ENCODE measurements at places on chromosomes 3 and 15. TPM values are rescaled to one million over a fixed set of nuclear protein-coding genes. Genes with fewer than 3 reads are reported as not detected.

- no peak for DNase-seq
Observed at GRCh38 chr3:75171630-75172230, 492.4 kb upstream of the FRG2C start.

- no peak for DNase-seq
Observed at GRCh38 chr3:3101660-3102458, 8.3 kb downstream of the IL5RA start.

DNA sequence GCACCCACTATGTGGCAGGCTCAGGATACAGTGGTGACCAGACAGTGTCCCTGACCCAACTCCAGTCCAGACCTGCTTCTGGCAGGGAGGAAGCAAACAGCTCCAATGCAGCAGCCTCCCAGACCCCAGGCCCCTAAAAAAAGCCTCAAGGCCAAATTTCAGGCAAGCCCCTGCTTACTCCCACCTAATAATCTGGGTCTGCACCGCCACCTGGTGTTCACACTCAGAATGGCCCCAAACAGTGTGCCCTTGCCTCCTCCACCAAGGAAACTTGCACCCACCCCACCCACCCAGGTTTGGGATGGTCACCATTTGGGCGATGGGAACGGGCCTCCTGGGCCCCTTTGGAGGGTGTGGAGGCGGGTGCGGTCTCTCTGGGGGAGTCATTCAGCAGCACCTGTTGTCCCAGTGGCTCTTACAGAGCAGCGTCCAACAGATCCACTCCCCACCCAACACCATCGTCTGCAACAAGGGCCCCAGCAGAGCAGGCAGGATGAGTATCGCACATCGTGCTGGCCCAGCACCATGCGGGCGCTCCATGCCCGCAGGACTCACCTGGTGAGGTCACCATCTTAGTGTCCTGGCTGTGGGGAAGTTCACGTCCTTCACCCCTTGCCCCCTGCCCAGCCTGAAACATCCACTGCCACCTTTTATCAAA is 17.3 kb downstream of the C3orf18 start:
- DNase-seq: peak; percentile 72

DNA sequence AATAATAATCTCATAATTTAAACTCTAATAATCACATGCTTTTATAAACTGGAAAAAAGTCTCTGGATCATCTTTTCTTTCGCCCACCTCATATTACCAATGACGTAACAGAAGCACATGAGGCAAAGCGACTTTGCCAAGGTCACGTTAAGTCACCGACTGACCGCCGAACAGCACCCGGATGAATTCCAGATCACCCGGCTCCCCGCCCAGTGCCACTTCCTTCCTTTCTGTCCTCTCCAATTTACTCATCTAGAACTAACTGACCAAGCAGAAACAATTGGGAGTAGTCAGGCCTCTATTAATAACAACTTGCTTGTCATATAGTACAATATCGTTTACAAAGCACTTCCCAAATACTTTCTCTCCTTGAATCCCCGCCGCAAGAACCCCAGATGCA is 21.1 kb downstream of the FGF12 start:
- no peak for DNase-seq

- no peak for DNase-seq
Observed at GRCh38 chr3:39011191-39011736, 40.5 kb downstream of the SCN11A start.

DNA sequence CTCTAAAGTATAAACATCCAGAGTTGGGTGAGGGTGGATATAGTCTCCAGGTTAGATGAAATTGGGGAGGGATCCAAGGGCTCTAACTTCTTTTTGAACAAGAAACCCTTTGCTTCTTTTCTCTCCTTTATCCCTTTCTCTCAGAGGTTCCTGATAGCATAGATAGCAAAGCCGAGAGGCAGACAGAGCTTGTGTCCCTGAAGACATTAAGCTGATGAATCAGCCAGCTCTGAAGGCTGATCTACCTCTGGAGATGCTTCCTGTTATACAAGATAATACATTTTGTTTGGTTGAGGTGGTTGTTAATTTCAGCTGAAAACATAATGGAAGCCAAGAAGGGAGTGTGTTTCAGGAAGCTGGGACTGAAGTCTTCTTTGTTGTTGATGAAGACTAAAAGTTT is 193.2 kb downstream of the PDCD6IP start:
- no peak for DNase-seq

GRCh38 chr3:48679411-48680391 is 6.0 kb downstream of the NCKIPSD start:
- DNase-seq: no peak

Gene BCL2A1
- 0.87 TPM for total RNA-seq

DNA sequence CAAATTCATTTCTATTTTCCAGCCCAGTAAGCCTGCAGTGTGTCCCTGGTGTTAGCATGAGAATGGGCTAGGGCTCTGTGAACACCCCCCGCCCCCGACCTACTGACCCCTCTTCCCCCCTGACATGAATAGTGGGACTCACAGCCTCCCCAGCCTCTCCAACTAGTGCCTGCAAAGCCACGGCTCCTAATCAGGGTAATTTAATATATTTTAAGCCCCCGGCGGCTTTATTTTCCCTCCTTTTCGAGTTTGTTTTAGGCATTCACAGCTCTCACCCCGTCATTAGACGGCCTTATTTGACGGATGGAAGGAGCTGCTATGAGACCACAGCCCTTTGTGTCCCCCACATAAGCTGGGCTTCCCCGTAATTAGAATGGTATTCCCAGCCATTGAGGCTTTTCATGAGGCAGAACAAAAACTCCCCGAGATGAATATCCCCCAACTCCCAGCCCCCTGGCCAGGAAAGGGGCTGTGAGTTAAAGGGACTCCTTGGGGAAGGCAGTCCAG is 78.3 kb upstream of the POLG start:
- no peak for DNase-seq

Gene CLEC3B
- total RNA-seq: not detected

DNA sequence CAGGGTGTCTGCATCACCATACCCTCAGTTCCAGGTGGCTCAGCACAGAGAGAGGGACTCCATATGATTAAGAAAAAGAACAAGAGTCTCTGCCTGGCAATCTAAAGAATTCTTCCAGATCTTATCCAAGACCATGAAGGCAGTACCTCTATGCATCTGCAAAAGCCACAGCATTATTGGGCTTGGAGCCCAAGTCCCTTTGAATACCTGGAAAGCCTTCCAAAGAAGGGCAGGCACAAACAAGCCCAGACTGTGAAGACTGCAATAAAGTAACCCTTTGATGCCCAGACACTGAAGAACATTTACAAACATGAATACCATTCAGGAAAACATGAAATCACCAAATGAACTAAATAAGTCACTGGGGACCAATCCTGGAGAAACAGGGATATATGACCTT is 60.9 kb upstream of the DIPK2A start:
- no peak for DNase-seq

DNA sequence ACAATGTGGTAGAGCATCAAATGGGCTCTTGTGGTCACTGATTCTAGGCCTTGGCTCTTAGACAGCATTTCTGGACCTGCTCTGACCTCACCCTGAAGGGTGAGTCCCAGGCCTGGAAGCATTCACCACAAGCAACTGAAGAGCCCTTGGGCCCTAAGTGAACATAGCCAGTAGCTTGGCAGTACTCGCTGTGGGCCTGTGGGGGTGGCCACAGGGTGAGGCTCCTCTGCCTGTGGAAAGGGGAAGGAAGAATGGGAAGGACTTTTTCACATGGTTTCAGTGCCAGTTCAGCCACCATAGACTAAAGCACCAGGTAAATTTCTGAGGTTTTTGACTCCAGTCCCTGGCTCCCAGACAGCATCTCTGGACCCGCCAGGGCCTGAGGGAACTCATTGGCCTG is 5.1 kb upstream of the ZSCAN2 start:
- no peak for DNase-seq

DNA sequence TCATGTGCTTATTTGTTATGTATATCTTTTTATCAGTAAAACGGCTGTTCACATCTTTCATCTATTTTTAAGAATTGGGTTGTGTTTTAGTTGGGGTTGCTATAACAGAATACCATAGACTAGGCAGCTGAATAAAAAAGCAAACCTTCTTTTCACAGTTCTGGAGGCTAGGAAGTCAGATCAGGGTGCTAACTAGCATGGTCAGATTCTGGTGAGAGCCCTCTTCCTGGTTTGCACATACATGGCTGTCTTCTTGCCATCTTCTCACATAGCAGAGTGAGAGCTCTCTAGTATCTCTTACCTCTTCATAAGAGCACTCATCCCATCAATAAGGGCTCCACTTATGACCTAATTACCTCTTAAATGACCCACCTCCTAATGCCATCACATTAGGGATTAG is 33.8 kb downstream of the NMD3 start:
- DNase-seq: no peak

DNA sequence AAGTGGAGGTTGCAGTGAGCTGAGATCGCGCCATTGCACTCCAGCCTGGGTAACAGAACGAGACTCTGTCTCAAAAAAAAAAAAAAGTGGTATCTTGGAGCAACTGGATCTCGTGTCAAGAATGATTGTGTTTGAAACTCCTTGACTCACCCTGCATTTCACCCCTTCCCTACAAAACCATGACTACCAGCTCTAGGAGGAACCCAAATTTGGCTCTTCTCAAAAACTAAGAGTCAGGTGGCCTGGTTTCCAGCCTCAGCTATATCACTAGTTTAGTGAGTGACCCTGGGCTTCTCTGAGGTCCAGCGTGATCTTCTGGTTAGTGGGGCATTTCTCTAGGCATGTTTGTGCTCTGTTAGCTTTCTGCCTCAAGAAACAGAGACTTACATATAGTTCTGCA is 222.1 kb downstream of the FAM43A start:
- DNase-seq: no peak

GRCh38 chr15:52082197-52083036 is 30.2 kb downstream of the BCL2L10 start:
- no peak for DNase-seq

Gene EIF4E3
- 14.0 TPM for total RNA-seq

Gene HAUS2
- 6.7 TPM for total RNA-seq

- no peak for DNase-seq
Observed at GRCh38 chr3:153290268-153291015, 128.4 kb downstream of the RAP2B start.

- DNase-seq: no peak
Observed at GRCh38 chr3:60609446-60609845, 641.8 kb downstream of the FHIT start.

DNA sequence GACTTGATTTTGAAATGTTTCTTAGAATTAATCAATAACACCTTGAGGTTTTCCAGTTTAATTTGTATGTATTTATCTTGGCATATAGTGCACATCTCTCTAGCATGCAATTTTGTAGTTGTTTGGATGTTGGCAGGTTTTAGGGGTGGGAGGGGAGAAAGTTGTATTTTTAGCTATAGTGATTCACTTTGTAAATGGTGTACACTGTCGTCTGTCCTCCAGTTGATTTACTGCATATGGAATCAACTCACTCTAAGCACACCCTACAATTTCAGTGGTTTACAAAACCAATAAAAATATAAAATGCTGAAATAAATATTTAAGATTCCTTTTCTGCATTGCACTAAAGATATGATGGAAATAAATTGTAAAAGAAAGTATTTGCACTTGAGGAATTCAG is 199.1 kb downstream of the CDIN1 start:
- peak; percentile 23 for DNase-seq
